ENCODE measurements at places on chromosomes 4 and X. TPM values are rescaled to one million over a fixed set of nuclear protein-coding genes. Genes with fewer than 3 reads are reported as not detected.
A peak's percentile ranks its signal among the peaks of the same experiment; 100 is the strongest.

GRCh38 chr4:8347660-8348059, 78.1 kb downstream of the HTRA3 start:
- DNase-seq: no peak

DNA sequence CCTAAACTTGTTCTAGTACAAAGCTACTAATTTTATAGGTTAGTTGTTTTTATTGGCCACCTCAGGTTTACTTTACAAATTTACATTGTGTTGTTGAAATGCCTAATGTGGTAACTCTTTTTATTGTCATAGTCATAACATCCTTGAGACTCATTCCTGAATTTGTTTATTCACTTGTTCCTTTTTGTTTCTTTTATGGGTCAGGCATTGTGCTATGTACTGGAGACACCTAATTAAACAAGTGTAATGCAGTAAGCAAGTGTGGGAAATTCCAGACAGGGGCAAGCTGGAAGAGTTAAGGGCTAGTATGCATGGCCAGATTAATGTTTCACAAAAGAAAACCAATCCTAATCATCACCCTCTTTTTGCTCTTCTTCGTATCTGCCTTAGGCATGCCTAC, 30.5 kb upstream of the TTC29 start:
- DNase-seq: peak; percentile 11

GRCh38 chr4:76802236-76803021, 95.5 kb downstream of the SOWAHB start:
- no peak for DNase-seq

DNA sequence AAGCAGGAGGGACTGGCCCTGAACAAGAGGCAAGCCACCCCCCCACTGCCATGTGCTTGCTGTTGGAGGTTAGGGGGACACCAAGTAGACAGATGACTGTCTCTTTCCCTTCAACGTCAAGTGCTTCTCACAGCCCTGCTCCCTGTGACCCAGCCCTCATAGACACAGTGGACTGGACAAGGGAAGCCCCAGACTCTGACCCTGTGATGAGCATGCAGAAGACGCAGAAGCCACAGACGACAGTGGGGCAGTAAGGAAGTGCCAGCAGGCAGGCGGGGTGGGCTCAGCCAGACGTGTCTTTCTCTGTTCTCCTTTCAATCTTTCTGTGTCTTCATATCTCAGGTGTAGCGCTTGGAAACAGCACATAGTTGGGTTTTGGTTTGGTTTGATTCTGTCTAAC, 2.4 kb upstream of the L1CAM start:
- DNase-seq: no peak

DNA sequence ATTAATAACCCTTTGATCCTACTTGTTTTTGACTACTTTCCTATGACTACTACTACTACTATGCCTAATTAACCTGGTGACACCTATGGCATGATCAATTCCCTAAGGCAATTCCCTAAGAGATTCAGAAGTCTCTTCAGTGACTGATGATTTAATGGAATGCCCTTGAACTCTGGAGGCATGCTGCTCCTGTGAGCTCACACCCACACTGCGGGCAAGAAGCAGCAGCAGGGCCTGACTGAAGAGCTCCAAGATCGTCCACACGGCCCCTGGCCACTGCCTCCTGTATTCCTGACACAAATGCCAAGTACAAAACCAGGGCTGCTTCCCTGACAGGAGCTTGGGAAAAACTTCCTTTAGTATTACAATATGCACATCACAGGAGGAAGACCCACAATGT, 74.2 kb upstream of the STS start:
- no peak for DNase-seq

DNA sequence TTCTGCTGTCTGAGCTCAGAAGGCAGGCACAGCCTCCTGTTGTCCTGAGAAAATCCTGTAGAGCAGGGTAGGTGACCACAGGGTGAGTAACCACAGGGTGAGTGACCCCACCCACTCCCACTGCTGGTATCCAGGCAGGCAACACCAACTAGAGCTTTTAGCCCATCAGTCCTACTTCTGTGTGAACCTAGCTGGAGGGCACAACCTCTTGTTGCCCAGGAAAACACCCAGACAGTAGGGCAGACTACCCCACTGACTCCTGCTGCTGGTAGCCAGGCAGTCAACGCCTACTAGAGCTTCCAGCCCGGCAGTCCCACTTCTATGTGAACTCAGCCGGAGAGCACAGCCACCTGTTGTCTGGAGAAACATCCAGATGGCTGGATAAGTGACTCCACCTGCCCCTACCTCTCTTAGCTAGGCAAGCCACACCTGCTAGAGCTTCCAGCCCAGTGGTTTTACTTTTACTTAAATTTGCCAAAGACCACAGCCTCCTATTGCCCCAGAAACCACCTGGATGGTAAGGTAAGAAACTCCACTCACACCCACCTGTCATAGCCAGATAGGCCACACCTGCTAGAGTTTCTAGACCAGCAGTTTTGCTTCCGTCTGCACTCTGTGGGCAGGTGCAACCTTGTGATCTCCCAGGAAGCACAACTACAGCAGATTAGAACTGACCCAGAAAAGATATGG, 371.6 kb downstream of the INPP4B start:
- DNase-seq: peak; percentile 79

The P2RY8 gene
- total RNA-seq: not detected

The IL21 gene
- not detected for total RNA-seq

The PNMA3 gene
- not detected for total RNA-seq

The TMLHE gene
- total RNA-seq: 10.9 TPM

The SEPSECS gene
- total RNA-seq: 7.0 TPM

GRCh38 chr4:98689507-98690174, 31.2 kb upstream of the TSPAN5 start:
- no peak for DNase-seq

DNA sequence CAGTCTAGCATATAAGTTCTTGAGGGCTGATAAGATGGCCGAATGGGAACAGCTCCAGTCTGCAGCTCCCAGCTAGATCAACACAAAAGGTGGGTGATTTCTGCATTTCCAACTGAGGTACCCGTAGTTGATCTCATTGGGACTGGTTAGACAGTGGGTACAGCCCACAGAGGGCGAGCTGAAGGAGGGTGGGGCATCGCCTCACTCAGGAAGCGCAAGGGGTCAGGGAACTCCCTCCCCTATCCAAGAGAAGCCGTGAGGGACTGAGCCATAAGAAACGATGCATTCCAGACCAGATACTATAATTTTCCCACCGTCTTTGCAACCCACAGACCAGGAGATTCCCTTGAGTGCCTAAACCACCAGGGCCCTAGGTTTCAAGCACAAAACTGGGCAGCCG, 109.0 kb downstream of the RPS6KA6 start:
- DNase-seq: no peak

- no peak for DNase-seq
These were observed 32.0 kb upstream of the TENT5D start for GRCh38 chrX:80388206-80388605.

The ASB9 gene
- total RNA-seq: 16.0 TPM

GRCh38 chrX:290476-291166, 9.4 kb downstream of the PLCXD1 start:
- DNase-seq: no peak

DNA sequence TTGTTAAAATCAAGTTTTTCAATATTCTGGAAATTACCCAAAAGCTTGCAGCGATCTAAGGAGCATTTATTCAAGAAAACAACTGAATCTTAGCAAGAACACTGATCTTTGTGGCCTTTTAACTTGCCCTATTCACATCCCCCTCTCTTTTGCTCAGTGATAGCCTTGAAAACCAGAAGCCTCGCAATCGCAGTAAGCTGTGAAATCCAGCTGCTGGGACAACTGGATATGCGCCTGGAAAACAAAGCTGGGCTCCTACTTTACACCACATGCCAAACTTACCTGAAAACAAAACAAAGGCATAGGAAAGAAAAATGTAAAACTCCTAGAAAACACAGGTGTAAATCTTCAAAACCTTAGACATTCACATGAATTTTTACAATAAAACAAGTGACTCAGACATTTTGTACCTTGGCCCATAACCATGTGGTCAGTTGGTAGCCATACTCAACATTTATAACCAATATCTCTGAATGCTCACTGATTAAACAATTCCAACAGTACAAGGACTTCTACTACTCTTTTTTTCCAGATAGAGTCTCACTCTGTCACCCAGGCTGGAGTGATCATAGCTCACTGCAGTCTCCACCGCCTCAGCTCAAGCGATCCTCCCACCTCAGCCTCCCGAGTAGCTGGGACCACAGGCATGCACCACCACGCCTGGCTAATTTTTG, 15.6 kb downstream of the SLC25A53 start:
- no peak for DNase-seq

GRCh38 chrX:37578045-37578444, 6.6 kb downstream of the LANCL3 start:
- DNase-seq: peak; percentile 48

The NPY2R gene
- not detected for total RNA-seq

DNA sequence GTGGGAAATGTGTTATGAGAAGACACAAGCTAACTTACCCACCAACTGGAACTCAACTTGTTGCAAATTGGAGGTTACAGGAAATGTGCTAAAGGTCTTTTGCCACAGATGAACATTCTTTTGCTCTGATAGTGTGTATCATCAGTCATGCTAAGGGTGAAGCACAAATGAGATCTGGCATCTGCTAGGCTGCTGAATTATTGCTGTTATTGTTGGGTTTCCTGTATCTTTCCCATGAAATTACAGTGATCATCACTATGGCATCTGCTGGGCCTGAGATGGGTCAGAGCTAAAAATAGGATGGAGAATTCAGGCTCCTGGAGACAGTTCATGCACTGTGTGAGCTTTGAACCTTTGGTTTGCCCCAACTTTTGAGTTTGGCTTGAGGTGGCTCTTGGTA, 124.5 kb downstream of the NPNT start:
- peak; percentile 44 for DNase-seq

DNA sequence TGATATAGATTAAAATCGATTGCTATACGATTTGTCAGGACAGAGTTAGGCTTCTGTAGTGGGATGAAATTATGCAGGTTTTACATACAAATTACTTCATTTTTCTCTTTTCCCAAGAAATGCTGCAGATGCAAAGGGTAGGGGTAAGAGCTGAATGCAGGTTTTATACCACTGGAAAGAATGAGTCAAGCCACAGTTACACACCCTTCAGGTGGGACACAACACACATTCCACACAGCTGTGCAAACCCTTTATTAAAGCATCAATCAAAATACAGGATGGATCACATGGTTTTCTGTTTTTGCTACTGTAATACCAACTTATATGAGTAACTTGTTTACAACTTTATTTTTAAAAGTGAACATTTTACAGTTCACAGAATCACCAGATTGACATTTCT, 39.8 kb downstream of the MFAP3L start:
- no peak for DNase-seq

DNA sequence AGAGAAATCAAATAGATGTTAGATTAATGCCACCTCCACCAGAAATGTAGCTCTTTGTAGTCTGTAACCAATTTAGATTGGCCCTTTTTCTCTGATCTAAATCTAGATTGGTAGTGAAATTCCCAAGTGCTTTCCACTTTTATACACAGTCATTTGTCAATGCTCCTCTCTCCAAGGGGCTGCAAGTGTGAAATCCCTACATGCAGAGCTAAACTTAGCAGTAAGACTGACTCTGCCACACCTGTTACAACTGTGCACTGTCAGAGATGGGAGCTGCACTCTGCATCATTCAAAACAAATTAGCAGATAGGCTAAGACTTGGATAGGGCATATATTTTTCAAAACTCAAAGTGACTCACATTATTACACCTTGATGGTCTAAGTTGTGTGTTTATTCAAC, 9.1 kb downstream of the SERTM2 start:
- no peak for DNase-seq

DNA sequence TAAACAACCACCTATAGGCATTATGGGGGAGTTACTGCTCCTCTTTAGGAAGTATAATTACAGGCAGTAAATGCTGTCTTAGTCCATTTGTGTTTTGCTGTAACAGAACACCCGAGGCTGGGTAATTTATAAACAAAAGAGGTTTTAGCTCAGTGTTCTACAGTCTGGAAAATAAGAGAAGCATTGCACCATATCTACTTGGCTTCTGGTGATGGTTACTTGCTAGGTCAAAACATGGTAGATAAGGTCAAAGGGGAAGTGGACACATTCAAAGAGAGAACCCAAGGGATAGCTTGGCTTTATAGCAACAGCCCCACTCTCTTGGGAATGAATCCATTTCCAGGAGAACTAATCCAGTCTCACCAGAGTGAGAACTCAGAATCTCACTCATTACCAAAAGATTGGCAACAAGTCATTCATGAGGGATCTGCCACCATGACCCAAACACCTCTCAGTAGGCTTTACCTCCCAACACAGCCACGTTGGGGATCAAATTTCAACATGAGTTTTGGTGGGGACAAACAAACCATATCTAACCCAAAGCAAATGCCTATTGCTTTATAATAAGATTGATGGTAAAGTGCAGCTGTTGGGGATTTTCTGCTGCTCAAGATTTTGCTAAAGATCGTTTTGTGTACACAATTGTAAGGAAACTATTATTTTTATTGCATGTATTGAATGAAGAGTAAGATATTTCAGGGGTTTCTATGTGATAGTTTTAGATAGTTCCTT, 32.6 kb downstream of the STAG2 start:
- peak; percentile 49 for DNase-seq

GRCh38 chrX:1466971-1467561, 14.4 kb upstream of the ASMTL start:
- peak; percentile 19 for DNase-seq

GRCh38 chr4:87901422-87901992, 68.7 kb downstream of the MEPE start:
- DNase-seq: no peak

DNA sequence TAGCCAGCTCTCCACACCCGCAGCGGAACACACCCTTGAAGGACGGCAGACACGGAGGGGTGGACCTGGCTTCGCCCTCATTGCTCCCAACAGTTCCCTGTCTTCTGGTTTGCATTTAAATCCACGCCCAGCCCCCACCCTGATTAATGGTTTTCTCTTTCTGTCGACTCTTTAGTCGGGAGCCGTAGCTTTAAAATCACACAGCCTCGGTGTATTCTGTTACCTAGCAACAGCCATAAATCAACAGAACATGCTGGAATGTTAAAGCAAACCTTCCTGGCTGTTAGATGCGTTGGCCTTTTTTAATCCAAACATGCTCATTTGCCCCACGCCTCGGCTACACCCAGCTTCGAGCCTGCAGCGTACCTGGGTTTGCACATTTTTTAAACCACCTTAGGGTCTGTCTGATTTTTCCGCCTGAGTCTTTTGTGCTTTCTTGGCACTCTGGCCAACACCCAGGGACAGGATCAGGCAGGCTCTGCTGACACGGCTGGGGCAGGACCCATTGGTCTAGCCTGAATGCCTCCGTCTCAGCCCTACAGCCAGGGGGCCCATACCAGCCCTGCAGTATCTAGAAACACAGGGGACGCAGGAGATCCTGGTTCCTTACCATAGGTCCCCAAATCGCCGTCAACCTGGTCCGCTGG, 21.4 kb upstream of the PPP2R2C start:
- DNase-seq: peak; percentile 52

DNA sequence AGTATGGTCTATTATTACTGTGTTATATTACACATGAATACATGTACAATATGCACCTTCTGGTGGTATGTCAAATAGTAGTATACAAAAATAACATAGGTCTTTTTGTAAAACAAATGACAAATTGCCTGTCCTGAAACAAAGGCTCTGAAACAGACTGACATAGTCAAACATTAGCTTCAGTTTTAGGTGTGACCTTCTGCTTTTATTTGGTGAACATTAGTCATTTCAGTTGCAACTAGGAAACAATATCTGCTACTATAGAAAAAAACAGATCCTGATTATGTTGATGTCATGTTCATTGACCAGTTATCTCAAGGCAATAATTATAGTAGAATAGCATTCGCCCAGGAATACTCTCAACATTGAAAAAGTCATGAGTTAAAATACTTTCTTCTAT, 123.0 kb downstream of the CHRNA9 start:
- no peak for DNase-seq

- no peak for DNase-seq
These were observed 329.2 kb upstream of the HAND2 start for GRCh38 chr4:173859091-173859713.

GRCh38 chr4:153539422-153539821, 73.3 kb downstream of the TMEM131L start:
- no peak for DNase-seq
